ENCODE measurements at places on chromosomes 6 and 20.
A peak's percentile ranks its signal among the peaks of the same experiment; 100 is the strongest.

- DNase-seq: no peak
These were observed 50.9 kb upstream of the CD2AP start for GRCh38 chr6:47426524-47427302.

DNA sequence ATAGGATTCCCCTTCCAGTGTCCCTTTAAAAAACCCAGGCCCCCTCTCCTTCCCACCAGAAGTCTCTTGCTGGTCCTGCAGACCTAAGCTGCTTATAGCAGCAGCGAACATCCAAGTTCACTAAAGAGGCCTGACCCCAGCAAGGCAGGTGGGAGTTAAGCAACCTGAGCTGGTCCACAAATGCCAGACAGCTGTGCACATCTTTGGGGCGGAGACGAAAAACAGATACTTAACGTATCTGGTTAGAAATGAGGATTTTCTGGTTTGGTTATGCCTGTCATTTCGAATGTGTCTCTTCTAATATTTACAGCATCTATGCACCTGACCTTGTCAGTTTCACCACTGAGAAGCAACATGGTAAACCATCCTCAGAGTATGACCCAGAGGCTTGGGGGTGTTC is 87.8 kb downstream of the SLC2A10 start:
- no peak for DNase-seq

DNA sequence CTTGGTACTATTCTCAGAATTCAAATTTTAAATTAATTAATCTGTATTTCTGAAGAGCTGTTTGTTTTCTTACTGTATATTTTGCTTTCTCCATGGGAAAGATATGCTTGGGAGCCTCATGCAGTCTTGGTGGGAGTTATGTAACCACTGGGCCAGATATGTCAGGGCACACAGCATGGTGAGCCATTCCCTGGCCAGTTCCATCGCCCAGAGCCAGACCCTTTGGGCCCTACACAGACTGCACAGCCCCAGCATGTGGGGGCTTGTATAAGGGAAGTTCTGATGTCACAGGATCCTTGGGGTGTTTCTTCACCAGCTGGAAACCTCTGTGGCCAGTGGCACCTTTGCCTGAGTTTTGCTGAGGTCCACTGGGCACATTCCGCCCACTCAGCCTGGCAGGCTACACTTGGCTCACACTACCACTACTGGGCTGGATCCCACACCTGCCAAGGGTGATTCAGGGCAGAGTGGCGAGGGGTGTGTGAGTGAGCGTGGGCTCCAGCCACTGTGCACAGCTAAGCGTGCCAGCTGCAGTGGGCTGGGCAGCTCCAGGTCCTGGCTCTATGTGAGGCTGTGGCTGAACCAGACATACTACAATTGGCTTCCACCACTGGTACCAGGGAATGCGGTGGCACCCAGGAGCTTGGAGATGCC is 293.5 kb downstream of the ARHGAP18 start:
- DNase-seq: no peak

DNA sequence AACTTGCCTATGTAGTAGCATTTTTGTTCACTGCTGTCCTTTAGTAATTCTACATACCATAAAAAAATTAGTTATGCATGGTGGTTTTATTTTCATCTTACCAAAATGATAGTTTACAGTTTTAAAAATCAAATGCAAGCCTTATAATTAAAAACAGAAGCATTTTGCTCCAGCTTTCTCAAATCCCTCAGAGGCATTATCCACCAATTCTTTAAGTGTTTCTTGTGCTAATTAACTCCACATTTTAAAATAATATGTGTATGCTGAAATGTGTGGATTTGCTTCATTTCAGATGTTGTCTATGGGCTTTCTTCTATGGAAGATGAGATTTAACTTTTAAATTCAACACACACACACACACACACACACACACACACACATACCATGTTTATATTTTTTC is 49.3 kb downstream of the PCSK2 start:
- no peak for DNase-seq

DNA sequence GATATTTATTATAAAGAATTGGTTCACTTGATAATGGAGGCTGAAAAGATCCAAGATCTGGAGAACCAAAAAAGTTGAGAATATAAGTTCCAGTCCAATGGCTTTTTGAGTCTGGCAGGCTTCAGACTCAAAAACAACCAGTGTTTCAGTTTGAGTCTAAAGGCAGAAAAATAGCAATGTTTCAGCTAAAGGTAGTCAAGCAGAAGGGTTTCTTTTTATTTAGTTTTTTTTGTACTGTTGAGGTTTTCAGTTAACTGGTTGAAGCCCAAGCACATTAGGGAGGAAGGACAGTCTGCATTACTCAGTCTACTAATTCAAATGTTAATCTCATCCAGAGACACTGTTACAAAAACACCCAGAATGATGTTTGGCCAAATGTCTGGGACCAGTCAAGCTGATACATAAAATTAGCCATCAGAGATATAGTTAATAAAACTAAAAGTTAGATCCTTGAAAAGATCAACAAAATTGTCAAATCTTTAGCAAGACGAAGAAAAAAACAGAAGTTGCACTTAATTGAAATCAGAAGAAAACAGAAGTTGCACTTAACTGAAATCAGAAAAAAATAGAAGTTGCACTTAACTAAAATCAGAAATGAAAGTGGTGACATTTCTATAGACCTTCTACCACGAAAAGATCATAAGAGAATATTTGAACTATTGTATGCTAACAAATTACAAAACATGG is 980.3 kb upstream of the FLRT3 start:
- DNase-seq: no peak

- DNase-seq: no peak
These were observed 8.9 kb downstream of the CYP21A2 start for GRCh38 chr6:32047084-32047478.

GRCh38 chr6:166543603-166544295 is 42.7 kb downstream of the RAMACL start:
- DNase-seq: no peak

GRCh38 chr6:134080171-134080795 is 27.9 kb upstream of the SLC2A12 start:
- DNase-seq: no peak

- DNase-seq: no peak
These were observed 293.7 kb downstream of the BTBD3 start for GRCh38 chr20:12211361-12211760.

DNA sequence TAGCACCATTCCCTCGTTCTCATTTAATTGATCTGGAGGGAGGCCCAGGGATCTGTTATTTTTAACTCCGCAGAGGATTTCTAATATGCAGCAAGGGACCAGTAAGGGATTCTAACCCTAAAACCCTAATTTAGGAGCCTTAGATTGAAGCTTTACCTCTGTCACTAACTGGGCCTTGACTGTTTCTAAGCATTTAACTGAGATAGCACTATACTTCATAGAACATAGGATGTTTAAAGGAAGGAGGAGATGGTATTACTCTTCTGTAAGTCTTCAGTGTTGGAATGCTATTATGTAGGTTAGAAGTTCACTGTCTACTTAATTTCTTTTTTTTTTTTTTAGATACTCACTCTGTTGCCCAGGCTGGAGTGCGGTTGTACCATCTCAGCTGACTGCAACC is 242.5 kb downstream of the ZFAND3 start:
- no peak for DNase-seq

DNA sequence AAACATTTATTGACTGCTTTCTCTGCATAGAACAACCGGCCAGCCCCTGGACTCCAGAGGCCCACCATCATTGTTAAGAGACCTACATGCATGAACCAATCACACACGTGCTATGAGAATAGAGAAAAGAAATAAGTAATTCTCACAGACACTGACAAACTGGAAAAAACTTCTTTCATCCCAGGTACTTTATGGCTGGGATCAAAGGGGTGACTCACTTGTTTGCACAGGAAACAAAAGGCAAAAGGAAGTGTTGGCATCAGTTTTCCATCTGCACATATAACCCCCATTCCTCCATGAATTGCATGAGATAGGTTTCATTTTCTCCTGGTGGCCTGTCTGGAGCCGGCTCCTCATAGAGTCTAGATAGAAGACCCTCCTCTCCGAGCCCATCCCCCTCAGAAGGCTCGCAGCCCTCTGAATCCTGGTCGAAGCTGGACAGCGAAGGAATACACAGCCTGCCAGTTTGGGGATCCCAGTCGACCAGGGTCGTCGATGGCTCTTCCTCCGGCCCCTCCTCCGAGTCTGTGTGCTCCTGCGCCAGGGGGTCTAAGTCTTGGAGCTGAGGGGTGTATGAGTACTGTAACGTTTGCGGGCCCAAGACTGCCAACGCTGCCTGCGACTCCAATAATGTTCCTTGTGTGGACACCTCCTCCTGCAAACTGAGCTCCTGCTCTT is 43.3 kb downstream of the IL20RA start:
- DNase-seq: no peak

DNA sequence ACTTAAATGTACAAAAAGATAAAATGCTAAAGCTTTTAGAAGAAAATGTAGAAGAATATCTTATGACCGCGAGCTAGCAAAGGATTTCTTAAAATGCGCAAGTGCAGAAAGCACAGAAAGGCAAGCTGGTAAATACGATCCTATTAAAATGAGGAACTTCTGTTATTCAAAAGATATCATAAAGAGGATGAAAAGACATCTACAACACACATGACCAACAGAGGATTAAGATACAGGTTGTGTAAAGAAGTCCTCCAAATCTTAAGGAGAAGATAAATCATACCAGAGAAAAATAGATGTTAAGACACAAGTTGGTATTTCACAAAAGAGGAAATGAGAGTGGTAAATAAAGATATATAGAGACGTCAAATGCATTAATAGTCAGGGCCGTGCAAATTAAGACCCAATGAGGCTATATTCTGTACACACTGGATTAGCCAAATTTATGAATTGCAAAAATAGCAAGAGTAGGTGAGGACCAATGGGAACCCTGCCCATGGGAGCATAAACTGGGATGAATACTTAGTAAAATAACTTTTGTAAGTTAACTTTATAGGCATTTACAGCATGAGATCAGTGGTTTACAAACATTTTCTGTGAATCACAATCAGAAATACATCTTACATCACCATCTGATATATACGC is 23.0 kb downstream of the APCDD1L start:
- DNase-seq: no peak

DNA sequence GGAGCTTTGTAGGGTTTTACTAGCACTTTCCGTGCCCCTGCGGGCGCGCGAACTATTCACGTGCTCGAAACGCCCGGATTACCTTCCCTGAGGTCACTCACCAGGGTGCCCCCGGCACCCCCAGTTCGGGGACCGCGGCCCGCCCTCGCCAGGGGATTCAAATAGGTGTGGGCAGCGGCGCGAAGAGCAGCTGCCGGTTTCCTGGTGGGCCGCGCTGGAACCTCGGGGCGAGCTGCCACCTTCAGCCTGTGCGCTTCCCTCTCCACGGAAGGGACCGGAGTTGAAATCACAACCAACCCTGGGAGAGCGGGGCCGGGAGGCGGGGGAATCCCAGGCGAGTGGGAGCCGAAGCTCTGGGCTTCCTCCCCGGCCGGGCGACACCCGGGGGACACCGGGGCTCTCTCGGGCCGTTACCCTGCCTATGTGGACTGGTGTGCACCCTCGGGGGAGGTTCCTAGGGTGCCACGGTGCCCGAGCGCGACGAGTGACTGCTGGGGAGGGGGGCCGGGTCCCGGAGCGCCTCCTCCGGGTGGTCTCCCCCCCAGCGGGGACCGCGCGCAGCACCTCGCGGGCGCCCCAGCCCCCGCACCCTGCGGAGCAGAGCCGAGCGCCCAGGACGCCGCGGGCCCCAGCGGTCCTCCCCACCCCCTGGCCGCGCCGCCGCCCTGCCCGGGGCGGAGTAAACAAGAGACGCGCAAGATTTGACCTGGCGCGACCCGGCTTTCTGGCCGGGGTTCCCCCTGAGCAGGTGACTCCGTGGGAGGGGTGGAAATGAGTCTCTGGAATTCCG is 2.1 kb upstream of the HIVEP2 start:
- DNase-seq: peak; percentile 58

GRCh38 chr6:29011276-29011734 is 6.2 kb upstream of the ZNF311 start:
- DNase-seq: no peak

GRCh38 chr6:136403110-136403980 is 113.7 kb upstream of the BCLAF1 start:
- DNase-seq: peak; percentile 31

- DNase-seq: no peak
These were observed 31.8 kb upstream of the DLGAP4 start for GRCh38 chr20:36274181-36274841.

GRCh38 chr6:2396846-2397630 is 151.6 kb upstream of the GMDS start:
- DNase-seq: no peak

- DNase-seq: peak; percentile 51
These were observed 21.7 kb downstream of the TGM6 start for GRCh38 chr20:2402271-2402980.

DNA sequence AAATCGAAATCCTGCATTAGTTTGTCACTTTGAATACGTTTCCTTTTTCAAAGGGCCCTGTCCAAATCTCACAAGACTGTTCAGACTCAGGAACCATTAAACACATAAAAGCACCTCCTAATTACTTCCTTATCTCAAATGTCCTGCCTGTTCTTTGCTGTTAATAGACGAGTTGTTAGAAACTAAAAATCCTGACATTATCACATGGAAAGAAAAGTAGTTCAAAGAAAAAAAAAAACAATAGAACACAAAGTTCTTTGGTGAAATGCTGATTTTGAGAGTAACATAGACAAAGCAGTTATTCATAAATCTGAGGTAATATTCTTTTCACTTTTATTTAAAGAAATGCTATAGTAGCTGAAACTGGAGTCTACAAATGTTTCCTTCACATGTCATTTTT is 12.1 kb upstream of the TAB2 start:
- DNase-seq: no peak

DNA sequence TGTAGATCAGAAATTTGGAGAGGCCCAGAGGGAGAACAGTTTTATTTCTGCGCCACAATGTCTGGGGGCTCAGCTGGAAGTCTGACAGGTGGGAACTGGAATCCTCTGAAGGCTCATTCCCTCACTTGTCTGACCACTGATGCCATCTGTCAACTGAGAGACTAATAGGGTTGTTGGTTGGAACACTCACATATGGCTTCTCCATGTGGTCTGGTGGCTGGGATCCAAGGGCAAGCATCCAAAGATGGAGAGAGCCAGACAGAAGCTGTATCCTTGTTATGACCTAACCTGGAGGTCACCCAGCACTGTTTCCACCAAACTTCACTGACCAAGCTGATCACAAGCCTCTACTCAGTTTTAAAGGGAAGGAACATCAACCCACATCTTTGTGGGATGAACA is 117.9 kb upstream of the AKAP12 start:
- DNase-seq: no peak

DNA sequence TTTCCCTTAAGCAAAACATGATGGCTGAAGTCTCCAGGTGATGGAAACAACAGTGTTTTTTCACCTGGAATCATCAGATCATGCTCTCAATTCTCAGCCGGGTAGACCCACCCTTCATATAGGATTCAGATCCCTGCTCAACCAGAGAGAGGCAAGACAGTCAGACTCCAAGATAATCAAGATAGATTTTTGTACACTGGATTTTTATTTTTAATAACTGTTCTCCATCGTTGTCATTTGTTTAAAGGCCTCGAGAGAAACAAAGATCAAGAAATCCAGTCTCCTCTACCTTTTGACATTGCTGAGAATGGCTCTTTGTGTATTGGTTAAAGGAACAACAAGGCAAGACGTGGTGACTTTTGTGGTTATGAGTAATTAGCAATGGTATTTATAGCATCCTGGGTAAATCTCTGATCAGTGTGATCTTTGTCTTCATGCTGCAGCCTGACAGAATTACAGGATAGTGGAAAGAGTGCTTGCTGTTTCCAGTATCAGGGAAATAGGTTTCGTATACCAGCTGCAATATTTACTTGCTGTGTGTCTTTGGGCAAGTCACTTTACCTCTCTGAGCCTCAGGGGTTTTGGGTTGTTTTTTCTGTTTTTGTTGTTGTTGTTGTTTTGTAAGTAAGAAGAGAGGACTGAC is 29.9 kb downstream of the ID4 start:
- no peak for DNase-seq

Data from HEK293T (cell line).